ENCODE measurements at places on chromosomes 5 and 9. TPM values are rescaled to one million over a fixed set of nuclear protein-coding genes. Genes with fewer than 3 reads are reported as not detected.

KIF20A gene
- 78.8 TPM for total RNA-seq

MAMDC4 gene
- total RNA-seq: 3.3 TPM

ZNF300 gene
- total RNA-seq: 3.2 TPM

ELAVL2 gene
- not detected for total RNA-seq

C5orf58 gene
- not detected for total RNA-seq

UNC13B gene
- 21.4 TPM for total RNA-seq

EDIL3 gene
- total RNA-seq: 1.9 TPM

APBA1 gene
- 14.9 TPM for total RNA-seq

SPINK7 gene
- total RNA-seq: not detected

NEURL1B gene
- total RNA-seq: 8.6 TPM

Data from HFFc6 (cell line).